ENCODE measurements at places on chromosomes 13 and 19.

DNA sequence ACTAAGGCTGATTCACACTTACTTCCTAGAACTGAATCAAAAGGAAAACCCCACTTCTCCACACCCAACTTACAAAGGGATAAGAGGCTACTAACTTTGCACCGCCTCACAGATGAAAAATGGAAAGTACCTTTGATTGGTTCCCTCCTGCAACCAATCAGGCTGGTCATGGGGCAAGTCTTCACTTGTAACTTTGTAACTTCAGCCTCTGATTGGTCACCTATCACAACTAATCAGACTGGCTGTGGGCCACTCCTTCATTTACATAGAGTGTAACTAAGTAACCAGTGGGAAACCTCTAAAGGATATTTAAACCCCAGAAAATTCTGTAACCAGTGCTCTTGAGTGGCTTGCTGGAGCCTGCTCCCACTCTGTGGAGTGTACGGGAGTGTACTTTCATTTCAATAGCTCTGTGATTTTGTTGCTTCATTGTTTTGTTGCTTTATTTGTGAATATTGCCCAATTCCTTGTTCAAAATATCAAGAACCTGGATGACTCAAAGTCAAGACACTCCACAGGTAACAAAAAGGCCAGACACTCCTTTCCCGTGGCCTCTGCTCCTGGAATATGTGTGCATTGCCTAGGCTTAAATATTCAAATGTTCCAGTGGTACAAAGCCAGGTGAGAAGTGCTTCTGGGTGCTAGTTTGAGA lies 50.5 kb downstream of the RFC3 start:
- no peaks in the 10 kb centered on the region for H3K36me3 ChIP-seq
- H3K27me3 ChIP-seq = no peaks in the 10 kb centered on the region
- no peak for DNase-seq
- H3K27ac ChIP-seq = no peak overlapping the region
- H3K4me1 ChIP-seq = no peaks in the 10 kb centered on the region

DNA sequence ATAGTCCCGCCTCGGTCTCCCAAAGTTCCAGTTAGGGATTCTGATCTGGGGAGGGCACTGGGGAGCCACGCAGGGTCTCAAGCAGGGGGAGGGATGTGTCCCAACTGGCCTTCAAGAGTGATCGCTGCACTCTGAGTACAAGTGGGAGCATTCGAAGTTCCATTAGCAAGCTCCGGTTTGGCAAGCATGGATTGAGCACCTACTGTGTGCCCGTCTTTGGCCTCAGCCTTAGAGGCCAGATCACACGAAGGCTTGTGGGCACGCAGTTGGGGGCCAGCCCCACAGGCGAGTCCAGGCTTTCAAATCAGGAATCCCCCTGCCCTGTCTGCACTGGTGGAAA lies 32.1 kb upstream of the TCF3 start:
- no peaks in the 10 kb centered on the region for H3K4me1 ChIP-seq
- no peaks in the 10 kb centered on the region for H3K36me3 ChIP-seq
- no peak for DNase-seq

DNA sequence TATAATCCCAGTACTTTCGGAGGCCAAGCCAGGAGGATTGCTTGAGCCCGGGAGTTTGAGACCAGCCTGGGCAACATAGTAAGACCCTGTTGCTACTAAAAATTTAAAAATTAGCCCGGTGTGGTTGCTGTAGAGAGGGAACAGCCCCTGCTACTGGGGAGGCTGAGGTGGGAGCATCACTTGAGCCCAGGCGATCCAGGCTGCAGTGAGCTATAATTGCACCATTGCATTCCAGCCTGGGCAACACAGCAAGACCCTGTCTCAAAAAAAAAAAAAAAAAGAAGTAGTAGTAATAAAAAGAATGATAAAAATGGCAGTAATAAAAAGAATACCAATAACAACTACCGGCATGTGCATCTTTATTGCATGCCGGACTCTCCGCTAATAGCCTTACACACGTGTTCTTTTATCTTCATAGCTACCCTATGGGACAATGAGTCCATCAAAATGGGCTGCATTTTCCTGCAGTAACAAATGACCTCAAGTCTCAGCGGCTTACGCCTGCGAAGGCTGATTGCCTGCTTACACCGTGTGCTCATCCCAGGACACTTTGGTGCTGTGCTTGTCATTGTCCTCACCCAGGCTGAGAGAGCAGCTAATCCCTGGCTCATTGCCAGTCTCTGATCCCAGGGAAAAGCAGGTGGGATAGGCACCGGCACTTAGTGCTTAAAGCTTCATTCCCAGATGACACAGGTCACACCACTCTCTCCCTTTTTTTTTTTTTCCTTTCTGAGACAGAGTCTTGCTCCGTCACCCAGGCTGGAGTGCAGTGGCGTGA lies 14.4 kb upstream of the SYCN start:
- H3K36me3 ChIP-seq = no peaks in the 10 kb centered on the region
- H3K27ac ChIP-seq = no peak overlapping the region
- no peak overlapping the region for H3K4me3 ChIP-seq
- no peaks in the 10 kb centered on the region for H3K4me1 ChIP-seq

DNA sequence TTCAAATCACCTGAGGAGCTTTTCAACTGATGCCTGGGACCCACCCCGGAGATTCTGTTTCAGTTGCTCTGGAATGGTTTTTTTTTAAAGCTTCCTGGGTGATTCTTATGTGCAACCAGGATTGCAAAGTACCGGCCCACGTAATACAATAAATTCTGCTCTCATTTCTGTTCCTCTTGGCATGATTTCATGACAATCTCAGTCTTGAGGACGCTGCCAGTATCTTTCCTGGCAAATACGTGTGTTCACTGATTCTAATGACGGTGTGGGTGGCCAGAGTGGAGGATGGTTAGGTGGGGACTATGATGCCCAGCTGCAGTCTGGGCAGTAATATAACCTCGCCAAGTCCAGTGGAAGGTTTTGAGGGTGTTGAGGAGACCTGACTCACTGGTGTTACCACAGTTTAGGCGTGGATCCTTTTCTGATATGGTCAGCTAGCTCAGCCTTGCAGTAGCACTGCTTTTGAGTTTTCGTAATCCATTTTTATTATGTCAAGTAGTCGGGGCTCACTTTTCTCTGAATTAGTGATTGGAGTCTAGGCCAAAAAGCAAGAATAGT lies 49.4 kb downstream of the FAM124A start:
- no peaks in the 10 kb centered on the region for H3K27me3 ChIP-seq
- H3K27ac ChIP-seq = no peak overlapping the region
- DNase-seq = no peak
- no peak overlapping the region for H3K4me3 ChIP-seq
- no peaks in the 10 kb centered on the region for H3K36me3 ChIP-seq

GRCh38 chr19:35729763-35730162 lies 12.0 kb downstream of the KMT2B start:
- no peak overlapping the region for H3K4me3 ChIP-seq
- no peaks in the 10 kb centered on the region for H3K27me3 ChIP-seq

DNA sequence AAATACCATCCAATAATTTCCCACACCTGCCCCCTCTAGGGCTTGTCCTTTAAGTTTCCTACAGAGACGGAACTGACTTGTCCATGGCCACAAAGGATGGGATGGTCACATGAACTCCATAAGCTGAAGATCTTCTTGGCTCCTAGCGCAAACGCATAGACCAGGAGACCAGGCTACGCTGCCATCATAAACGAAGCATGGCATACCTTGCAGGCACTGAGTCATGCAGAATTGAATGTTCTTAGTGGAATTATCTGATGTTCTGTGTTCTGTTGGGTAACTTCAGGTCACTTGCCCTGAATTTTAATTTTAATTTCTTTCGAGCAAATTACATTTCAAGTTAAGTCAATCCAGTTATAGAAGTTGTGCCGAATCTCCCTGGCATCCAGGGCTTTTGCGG lies 96.4 kb upstream of the STARD13 start:
- DNase-seq = no peak
- no peaks in the 10 kb centered on the region for H3K4me1 ChIP-seq
- no peaks in the 10 kb centered on the region for H3K36me3 ChIP-seq

DNA sequence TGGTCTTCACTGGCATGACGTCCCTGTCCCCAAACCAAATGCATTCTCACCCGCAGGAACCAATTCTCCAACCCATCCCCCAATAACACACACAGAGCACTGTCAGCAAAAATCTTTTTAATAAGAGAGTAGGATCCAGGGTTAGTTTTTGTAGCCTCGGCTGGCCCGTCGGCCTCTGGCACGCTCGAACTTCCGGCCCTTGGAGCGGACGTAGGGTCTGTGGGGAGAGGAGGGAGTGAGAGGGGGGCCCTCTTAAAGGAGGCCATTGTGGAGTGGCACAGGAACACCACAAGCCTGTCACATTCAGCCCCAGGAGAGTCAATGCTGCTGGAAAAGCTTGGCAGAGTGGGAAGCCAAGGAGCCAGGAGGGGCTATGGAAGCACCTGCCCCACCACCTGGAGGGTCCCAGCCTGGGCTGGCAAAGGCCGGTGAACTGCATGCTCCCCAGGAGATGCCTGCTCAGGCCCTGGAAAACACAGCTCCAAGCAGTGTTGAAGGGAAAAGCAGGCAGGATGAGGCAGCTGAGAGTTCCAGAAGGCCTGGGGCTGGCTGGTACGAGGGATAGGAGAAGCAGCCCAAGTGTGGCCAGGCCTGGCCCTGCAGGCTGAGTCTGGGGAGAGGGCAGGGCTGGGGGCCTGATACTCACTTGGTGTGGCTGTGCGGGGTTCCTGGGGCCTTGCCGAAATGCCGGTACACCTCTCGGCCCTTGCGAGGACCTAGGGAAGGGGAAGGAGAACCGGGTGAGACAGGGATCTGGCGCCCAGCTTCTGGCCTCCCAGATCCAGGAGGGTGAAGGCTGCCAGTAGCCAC lies 560 bp upstream of the FAM83E start:
- no peaks in the 10 kb centered on the region for H3K27me3 ChIP-seq
- peak overlapping the region; percentile 49 for H3K27ac ChIP-seq
- H3K36me3 ChIP-seq = peaks cover 13% of the 10 kb centered on the region
- peaks cover 37% of the 10 kb centered on the region for H3K4me1 ChIP-seq
- no peak overlapping the region for H3K4me3 ChIP-seq
- DNase-seq = no peak

GRCh38 chr13:50214514-50214913 lies 199.3 kb downstream of the KCNRG start:
- peaks cover 4% of the 10 kb centered on the region for H3K4me1 ChIP-seq
- no peak overlapping the region for H3K27ac ChIP-seq

DNA sequence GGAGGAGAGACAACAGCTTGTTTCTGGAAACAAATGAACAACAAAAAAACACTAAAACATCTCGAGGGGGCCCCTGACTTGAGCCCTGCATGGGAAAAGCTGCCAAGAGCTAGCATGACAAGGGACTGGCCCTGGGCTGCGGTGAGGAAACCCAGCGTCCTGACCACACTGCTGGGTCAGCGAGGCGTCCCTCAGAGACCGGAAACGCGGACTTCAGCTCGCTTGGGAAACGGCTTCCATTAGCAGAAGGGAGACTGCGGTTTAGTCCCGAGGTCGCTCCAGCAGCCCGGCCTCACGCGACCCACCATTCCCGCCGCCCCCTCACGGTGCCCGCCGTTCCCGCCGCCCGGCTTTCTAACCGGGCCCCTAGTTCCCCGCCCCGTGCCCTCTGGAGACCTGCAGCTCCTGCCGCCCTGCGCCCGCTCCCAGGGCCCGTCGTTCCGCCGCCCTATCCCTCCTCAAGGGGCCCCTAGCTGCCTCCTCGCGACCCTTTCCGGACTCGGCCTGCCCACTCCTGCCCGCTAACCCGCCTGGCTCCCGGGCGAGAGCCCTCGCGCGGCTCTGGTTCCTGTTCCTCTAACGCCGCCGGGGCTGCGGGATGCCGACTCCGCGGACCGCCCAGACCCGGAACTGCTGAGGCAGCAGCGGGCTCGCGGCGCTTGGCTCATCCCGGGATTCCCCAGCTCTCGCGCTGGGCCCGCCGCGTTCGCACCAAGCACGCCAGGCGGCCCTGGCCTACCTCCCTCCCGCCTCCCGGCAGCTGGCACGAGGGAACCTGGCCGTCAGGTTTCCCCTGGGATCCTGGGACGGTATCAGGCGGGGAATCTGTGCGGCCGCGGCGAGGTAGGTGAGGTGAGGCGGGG lies at the start of gene CCDC122:
Gene CCDC122 (minus strand): TSS at position 849 of the 863 bp plus-strand sequence. CDS start 10,364 bp downstream, outside the sequence.
- H3K4me3 ChIP-seq = peak within 1 kb of the TSS; percentile 69
- peak; percentile 94 for DNase-seq
- no peaks in the 10 kb centered on the region for H3K36me3 ChIP-seq
- H3K4me1 ChIP-seq = peaks cover 4% of the 10 kb centered on the region

GRCh38 chr13:93226623-93227279 lies at the start of gene GPC6:
Gene GPC6 (plus strand): TSS chr13:93226807.
- H3K27ac ChIP-seq = no peak within 1 kb of the TSS
- H3K4me1 ChIP-seq = peaks cover 24% of the 10 kb centered on the region
- no peaks in the 10 kb centered on the region for H3K36me3 ChIP-seq
- H3K27me3 ChIP-seq = peaks cover 20% of the 10 kb centered on the region
- peak within 1 kb of the TSS; percentile 82 for H3K4me3 ChIP-seq

DNA sequence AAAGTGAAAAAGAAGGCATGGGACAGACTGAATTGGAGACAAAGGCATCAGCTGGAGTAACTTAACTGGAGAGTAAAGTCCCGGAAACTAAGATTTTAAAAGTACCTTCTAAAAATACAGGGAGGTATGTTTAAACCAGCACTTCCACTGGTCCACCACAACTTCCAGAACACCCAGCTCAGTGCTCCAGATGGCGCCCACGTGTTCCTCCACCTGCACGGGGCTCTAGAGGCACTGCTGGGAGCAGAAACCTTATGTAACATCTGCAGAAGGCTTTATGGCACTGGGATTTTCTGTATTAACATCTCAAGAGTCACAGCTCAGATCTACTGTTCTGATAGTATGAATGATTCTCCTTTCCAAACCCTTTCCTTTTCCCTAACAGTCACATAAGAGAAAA lies 252.1 kb downstream of the DCLK1 start:
- DNase-seq = no peak
- H3K27ac ChIP-seq = no peak overlapping the region
- H3K4me3 ChIP-seq = no peak overlapping the region

- no peaks in the 10 kb centered on the region for H3K4me1 ChIP-seq
- no peak overlapping the region for H3K27ac ChIP-seq
- no peak for DNase-seq
- no peaks in the 10 kb centered on the region for H3K36me3 ChIP-seq
These were observed 26.1 kb upstream of the TFDP1 start for GRCh38 chr13:113558461-113558860.

- peak; percentile 93 for DNase-seq
- no peaks in the 10 kb centered on the region for H3K27me3 ChIP-seq
- no peaks in the 10 kb centered on the region for H3K36me3 ChIP-seq
- no peak overlapping the region for H3K4me3 ChIP-seq
- H3K4me1 ChIP-seq = peaks cover 3% of the 10 kb centered on the region
These were observed 68.6 kb upstream of the MIR17HG start for GRCh38 chr13:91278888-91279287.

- H3K36me3 ChIP-seq = peaks cover 3% of the 10 kb centered on the region
- peak; percentile 77 for DNase-seq
- no peak overlapping the region for H3K27ac ChIP-seq
- H3K4me3 ChIP-seq = no peak overlapping the region
These were observed 2.0 kb downstream of the ZNF823 start for GRCh38 chr19:11736696-11737095.

DNA sequence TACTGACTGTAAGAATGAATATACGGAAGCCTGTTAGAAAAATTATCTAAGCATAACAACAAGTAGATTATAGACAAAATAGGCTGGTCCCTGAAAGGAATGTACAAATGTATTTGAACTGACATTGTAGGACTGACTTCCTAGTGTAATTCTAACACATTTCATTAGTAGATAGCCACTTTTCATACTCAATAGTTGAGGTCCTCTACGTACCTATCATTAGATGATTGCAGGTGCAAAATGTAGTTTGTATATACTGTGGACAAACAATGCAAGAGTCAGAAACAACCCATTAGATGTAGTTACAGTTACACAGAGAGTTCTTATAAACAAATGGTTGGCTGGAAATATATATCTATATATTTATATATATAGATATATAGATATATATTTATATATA lies 402.3 kb upstream of the SLITRK6 start:
- H3K27me3 ChIP-seq = no peaks in the 10 kb centered on the region
- H3K27ac ChIP-seq = no peak overlapping the region
- no peak for DNase-seq
- no peak overlapping the region for H3K4me3 ChIP-seq
- no peaks in the 10 kb centered on the region for H3K4me1 ChIP-seq
